Lung microvascular endothelial cell (primary cell): ENCODE measurements at places on chromosomes 5 and 9. TPM values are rescaled to one million over a fixed set of nuclear protein-coding genes. Genes with fewer than 3 reads are reported as not detected.

Gene CD72
- under 0.01 TPM in 1 of 2 replicates, not detected in the other for total RNA-seq

Gene DAPK1
- total RNA-seq: 21.1 and 36.9 TPM in 2 replicates

Gene FOXD4L4
- under 0.01 TPM in 2 replicates for total RNA-seq

DNA sequence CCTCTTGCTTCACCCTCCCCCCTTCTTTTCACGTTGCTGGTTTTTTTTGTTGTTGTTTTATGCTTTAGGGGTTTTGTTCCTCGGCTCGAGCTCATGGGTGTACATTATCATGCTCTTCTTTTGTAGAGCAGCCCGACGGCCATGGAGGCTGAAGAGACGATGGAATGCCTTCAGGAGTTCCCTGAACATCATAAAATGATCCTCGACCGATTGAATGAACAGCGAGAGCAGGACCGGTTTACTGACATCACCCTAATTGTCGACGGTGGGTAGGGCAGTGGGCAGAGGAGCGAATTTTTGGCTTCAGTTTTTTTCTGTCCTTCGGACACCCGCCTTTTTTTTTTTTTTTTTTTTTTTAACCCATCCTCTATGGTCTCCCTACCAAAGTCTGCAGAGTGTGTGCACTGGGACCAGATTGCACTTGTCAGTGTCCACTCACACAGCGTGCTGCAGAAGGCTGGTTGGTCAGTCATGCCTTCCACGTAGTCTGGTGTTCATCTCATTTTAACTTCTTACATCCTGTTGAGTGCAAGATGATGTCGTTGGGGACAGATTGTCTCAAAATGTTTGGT lies 1.3 kb downstream of the ZNF131 start:
- peak; percentile 46 for DNase-seq

DNA sequence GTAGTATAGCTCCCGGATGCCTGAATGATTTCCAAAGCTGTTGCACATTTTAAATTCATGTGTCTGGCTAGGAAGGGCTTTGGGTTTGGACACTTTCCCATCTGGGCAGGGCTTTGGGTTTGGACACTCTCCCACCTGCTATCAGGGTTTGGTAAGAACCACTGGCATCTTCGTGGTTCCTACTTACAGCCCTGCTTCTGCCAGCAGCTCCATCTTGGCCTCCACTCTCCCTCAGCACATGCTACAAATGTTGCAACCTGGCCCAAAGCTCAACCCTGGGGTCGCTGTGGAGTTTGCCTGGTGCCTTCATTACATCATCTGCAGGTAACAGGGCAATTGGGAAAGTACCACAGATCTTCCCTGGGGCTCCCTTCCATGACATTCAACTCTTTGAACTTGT lies 3.5 kb downstream of the TMCO6 start:
- DNase-seq: no peak

GRCh38 chr5:56426693-56427092 lies 193.6 kb upstream of the ANKRD55 start:
- no peak for DNase-seq

GRCh38 chr5:173294673-173295320 lies 33.4 kb downstream of the STC2 start:
- no peak for DNase-seq

GRCh38 chr9:91042541-91042940 lies 240.9 kb downstream of the SYK start:
- no peak for DNase-seq
